ENCODE measurements at places on chromosomes 6 and 20.
A peak's percentile ranks its signal among the peaks of the same experiment; 100 is the strongest.

DNA sequence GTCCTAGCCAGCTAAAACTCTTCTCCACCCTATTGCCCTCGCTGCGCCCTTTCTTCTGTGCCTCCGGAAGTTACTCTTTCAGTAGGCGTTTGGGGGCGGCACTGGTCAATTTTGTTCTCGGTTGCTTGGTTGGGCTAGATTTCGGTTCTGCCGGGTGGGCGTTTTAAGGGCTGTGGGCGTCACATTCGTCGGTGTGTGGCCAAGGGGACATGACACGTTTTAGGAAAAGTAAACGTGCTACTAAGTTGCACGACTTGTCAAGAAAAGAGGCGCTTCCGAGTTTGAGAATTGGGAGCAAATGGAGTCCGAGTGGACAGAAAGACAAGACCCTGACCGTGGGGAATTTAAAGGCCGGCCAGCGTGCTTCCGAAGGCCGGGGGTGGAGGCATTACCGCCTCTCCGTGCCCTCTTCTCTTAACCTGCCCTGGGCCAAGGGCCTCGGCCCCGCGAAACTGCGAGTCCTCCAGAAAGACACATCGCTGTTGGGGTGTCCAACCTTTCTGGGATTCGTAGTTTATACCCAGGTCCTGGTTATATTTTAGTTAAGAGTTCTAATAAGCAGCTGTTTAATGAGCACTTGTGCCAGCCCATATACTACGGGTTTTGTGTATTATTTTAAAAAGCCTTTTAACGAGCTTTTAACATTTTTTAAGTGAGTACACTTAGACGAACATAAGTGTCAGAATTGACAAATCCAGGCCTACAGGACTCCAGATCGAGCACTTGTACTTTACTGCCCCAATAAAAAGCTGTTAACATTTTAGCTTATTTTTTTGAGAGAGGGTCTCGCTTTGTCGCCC lies 664 bp upstream of the BAG6 start:
- DNase-seq, result peak; percentile 83

DNA sequence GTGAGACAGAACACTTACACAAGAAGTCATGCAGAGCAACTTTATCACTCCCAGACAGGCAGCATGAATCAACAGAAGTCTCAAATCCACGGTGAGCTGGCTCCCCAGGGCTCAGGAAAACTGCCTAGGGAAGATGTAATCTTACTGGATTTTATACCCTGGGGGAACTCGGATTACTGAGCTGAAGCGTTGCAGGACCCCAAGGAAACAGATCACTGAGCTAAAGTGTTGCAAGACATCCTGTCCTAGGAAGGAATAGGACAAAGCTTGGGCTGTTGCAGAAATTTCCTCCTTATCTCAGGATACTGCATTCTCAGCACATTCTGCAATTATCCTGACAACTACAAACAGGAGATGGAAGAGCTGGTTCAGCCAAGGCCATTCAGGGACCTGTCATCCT lies 224.8 kb downstream of the TFAP2A start:
- DNase-seq, result no peak

DNA sequence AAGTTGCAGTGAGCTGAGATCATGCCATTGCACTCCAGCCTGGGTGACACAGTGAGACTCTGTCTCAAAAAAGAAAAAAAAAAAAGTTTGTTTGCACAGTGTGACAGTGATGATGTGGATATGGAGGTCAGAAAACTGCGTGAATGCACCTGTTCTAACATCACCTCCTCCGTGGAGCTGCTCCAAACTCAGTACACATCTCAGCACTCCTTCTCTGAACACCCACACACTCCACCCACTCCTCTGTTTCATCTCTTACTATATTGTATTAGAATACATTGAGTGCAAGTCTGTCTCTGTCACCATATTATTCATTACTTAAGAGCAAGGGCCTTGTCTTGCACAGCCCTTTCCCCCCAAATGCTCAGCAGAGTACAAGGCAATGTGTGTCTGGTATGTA lies 51.5 kb upstream of the ENPP4 start:
- no peak for DNase-seq

DNA sequence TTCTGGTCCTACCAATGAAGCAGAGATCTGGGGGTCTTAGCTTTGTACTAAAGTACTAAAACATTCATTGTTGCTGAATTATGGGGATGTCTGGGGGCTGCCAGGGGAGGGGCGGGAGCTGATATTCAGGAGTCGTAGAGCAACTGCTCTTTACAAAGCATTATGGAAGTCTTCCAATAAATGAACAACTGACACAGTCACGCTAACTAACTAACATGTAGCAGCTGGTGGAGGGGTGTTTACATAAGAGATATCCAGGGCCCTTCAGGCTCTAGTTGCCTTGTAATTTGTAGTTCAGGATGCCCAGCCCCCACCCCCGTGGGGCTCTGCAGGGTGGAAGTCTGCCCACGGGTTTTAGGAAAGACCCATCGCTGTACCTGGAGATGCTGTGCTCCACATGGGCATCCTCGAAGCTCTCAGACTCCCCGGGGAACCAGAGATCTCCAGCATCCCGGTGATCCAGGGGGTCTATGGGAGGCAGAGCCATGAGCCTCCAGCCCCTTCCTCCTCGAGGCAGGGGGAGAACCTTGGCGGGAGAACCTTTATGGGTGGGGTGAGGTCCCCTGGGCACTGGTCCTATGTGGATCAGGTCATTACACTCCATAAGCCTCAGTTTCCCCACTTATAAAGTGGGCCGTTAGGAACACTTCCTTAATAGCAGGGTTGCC lies 3.4 kb downstream of the TREM2 start:
- no peak for DNase-seq

DNA sequence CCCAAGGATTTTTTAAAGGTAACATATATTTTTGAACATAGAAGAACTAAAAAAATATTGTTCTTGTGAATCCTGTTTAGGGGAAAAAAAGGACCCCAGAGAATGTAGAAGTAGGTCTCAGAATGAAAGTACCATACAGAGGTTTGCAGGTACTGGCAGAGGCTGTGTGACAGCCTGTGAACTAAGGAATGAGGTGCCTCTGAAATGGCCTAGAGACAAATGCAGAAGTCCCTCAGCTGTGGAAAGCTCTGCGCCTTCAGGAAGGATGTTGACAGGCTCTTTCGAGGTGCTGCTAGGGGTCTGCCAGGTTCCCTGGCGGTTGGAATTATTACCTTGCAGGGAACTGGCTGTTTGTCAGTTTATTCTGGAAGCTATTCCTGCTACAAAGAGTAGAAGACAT lies 8.6 kb upstream of the TUBB2B start:
- no peak for DNase-seq

DNA sequence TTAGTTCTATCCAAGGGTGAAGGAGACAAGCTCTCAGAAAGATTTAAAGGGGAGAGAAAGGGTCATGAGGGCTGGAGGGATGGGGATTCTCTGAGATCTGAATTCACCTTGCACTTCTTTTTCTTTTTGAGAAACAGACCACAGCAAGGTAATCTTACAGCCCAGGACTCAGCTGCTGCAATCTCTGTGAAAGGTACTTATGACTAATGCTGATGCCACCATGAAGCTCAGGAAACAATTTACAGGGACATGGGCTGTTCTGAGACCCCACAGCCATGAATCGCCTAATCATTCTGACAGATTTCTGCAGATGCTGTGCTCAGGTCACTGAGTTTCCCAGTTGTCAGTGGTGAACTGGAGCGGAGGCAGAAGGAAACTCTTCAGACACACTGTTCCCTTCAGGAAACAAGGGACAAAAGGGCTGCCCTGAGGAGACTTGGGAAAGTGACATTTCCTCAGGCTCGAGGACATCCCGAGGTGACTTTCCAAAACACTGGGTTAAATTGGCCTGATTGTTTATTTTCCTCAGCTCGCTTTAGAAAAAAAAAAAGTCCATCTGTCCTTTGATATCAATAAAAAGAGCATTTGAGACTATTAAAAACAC lies 103.8 kb upstream of the PLCB4 start:
- DNase-seq, result no peak

- DNase-seq, result no peak
Observed at GRCh38 chr20:61640131-61640870, 388.2 kb downstream of the CDH4 start.

DNA sequence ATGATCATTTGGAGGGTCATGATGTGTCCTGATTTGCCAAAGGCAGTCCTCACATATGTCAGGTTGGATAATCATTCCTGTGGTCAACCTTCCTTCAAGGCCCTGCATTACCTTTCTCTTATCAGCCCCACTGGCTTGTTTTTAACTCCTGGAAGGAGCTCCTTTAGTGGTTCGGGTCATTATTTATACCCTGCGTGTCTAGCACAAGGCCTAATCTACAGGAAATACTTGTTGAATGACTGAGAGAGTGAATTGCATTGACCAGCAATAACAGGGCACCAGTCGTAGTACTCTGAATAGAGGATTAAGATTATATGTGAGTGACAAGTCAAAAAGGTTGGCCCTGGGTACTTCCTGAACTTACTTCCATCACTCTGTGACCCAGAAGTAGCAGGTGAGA lies 4.5 kb downstream of the HIVEP2 start:
- no peak for DNase-seq

GRCh38 chr6:20724443-20725190 lies 190.4 kb downstream of the CDKAL1 start:
- no peak for DNase-seq

GRCh38 chr20:11777387-11778205 lies 140.1 kb upstream of the BTBD3 start:
- DNase-seq, result no peak

- no peak for DNase-seq
Observed at GRCh38 chr6:18352001-18352400, 35.1 kb upstream of the RNF144B start.

DNA sequence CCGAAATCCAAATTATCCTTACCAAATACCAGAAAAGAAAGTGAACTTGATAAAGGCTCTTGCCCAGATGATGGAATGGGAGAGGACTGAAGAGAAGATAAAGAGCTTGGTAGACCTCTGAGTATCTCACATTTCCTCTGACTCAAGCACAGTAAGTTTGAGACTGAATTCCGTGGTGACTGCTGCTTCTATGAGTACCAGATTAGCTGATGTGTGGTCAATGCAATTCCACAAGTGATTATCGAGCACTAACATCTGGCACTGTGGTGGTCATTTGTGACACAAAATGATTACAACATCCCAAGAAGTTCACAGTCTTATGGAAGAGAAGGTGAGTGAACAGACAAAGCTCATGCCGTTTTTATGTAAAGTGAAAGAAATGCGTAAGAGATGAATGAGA lies 2.6 kb upstream of the RPS6KA2 start:
- DNase-seq, result no peak

DNA sequence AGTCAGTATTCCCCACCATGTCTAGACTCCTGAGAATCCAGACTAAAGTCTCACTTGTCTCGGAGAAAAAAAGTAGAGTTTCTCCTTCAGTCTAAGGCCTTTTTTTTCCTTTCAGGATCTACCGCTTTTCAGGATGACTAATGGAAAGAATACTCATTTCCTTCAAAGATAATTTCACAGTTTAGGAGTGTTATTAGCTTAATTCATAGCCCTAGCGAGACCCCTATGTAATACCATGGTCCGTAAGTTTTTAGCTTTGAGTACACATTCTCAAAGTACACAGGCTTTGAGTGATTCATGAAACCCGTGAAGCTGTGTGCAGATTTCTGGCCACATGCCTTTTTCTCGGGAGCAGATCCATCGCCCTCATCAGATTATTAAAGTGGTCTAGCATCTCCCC lies 133.1 kb downstream of the SOX4 start:
- no peak for DNase-seq

GRCh38 chr6:166046226-166046625 lies 121.4 kb downstream of the TBXT start:
- no peak for DNase-seq

GRCh38 chr6:81838031-81838430 lies 85.5 kb upstream of the TENT5A start:
- DNase-seq, result no peak

GRCh38 chr6:117908246-117909068 lies 1.4 kb downstream of the SLC35F1 start:
- DNase-seq, result no peak

- no peak for DNase-seq
Observed at GRCh38 chr6:92690997-92691599, 728.3 kb downstream of the EPHA7 start.
